NCI-H526 treated with DMSO at 0.1 percent for 48 hours (cell line): ENCODE measurements at places on chromosomes 3 and 15.

- DNase-seq = no peak
These were observed 157.5 kb upstream of the RGMA start for GRCh38 chr15:93246266-93247242.

- no peak for DNase-seq
These were observed 248.5 kb downstream of the PTPRG start for GRCh38 chr3:61809879-61810278.

DNA sequence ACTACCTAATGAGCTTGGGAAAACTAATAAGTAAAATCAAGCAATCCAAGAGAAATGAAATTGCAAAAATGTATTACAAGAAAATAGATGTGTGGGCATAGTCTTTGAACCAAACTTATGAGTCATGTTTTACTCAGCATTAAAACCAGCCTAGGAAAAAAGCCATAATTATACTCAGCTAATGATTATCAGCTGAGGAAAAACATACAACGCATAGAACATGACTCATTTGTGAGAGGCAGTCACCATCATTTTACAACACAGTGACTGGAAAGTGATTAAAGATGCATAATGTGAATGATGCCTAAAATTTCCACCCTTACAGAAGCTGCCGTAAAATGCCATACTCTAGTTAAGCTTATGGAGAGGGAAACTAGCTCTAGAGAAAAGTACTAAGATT is 238.0 kb upstream of the EOMES start:
- no peak for DNase-seq

DNA sequence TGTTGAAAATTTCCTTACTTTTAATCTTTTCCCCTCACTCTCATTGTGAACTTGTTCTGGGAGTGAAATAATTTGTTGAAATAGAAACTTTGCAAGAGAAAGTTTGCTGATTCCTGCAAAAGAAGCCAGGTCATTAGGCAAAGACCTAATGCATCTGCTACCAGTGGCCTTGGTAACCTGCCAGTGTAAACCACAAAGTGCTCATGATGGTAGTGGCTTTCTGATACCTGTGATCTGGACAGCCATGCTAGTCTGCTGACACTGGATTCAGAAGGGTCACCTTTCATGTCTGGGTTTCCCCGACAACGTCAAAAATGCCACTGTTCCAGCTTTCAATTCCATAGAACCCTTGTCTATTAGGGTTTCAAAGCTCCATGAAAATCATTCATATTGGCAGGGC is 123.7 kb upstream of the MCTP2 start:
- no peak for DNase-seq

DNA sequence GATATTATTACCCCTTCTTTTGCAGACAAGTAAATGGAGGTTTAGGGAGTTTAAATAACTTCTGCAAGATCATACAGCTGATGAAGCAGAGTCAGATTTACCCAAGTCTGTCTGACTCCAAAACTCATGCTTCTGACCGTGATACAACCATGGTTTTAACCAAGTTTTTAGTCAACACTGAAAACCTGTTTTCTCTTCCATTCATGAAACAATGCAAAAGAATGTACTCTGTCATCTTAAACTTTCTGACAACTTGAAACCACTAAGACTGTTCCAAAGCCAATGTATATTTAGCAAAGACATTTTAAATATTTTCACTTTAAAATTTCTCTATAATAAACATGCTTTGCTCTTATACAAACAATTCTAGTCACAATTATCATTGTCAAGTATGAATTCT is 77.0 kb upstream of the RBMS3 start:
- DNase-seq = no peak

DNA sequence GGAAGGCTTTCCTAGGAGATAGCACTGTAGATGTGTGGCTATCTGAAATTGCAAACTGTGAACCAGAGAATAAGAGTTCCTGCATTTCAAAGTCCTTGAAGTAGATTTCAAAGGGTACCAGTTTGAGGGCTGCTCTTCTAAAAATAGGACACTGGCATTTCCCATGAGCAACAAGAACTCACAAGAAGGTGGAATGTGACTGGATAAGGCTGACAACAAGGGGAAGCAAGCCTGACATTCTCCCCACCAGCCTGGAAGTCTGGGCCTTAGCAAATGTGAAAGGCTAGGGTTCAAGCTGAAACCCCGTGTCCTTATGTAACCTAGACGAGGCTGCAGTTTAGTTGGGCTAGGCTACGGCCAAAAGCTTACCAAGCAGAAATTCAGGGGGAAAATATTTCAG is 18.7 kb upstream of the TJP1 start:
- no peak for DNase-seq
